ENCODE measurements at places on chromosomes 13 and 19. TPM values are rescaled to one million over a fixed set of nuclear protein-coding genes. Genes with fewer than 3 reads are reported as not detected.

DNA sequence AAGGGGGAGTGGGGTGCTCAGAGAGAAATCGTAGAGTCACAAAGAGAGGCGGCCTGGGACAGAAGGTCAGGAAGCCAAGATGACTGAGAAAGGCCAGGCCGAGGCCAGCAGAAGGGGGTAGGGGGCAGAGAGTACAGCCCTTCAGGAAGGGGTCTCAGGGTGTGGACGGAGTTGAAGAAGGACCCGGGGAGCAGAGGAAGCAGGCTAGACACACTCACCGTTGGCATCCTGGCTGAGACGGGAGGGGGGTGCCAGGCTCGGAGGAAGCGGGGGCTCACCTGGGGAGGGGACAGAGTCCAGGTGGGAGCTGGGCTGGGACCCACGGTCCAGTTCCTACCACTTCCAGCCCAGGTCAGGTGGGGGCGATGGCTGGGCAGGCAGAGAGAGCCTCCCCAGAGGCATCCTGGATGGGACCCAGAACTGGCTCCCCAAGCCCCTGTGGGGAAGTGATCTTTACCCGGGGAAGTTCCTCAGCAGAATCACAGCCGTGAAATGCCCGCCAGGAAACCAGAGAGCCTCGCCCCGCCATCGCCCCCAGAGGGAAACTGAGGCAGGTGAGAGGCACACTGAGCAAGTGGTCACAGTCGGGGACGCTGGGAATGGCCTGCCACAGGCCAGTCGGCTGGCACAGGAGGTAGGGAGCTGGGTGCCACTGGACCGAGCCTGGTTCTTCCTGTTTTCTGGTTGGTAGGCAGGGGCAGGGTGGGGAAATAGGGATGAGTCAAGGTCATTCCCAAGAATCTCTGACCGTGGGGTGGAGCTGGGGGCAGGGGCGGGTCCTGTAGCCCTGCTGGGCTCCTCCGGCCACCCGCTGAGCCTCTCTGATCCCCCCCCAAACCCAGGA lies 1.4 kb downstream of the MATK start:
- no peak overlapping the region for H3K4me3 ChIP-seq

SIAH3 gene
- 0.13 TPM for polyA plus RNA-seq

FFAR2 gene
- not detected for polyA plus RNA-seq

- no peaks in the 10 kb centered on the region for H3K4me1 ChIP-seq
- no peak for DNase-seq
- no peaks in the 10 kb centered on the region for H3K27me3 ChIP-seq
- no peak overlapping the region for H3K27ac ChIP-seq
- H3K36me3 ChIP-seq, result peaks cover 29% of the 10 kb centered on the region
Measured at GRCh38 chr19:45822716-45823115, 7.6 kb upstream of the RSPH6A start.

BAX gene
- 66.8 TPM for polyA plus RNA-seq

GRCh38 chr13:19962894-19963293 lies 4.4 kb downstream of the ZMYM2 start:
- H3K27me3 ChIP-seq, result no peaks in the 10 kb centered on the region
- no peak overlapping the region for H3K4me3 ChIP-seq
- H3K36me3 ChIP-seq, result peaks cover 24% of the 10 kb centered on the region
- no peak for DNase-seq
- peaks cover 70% of the 10 kb centered on the region for H3K4me1 ChIP-seq

DNA sequence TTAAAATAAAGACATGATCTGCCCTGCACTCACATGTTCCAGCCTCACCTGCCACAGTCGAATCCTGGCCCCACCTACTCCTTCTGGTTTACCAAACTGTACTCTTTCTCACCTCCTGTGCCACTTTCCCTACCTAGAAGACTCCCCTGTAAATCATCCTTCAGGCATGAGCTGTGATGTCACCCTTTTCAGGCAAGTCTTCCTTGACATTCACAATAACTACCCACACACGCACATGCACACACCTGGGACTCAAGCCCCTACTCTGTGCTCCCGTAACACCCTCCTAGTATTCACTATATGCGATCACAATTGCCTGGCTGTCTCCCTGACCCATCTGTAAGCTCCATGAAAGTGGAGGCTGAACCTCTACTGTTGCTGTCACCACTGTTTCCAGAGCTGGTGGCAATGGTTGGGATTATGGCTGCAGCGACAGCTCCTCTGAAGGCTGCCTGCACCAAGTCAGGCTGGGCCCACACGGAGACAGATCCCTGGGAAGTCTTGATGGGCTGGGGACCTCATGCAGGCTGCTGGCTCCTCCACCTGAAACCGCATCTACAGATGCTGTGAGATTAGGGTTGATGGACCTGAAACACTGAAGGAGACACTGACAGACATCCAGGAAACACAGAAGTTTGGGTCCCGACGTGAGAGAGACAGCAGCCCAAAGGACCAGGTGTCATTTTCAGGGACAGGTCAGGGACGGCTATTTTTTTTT lies 611.1 kb downstream of the UQCRFS1 start:
- no peak for DNase-seq
- no peaks in the 10 kb centered on the region for H3K36me3 ChIP-seq
- H3K27ac ChIP-seq, result no peak overlapping the region
- H3K4me3 ChIP-seq, result no peak overlapping the region
- H3K4me1 ChIP-seq, result no peaks in the 10 kb centered on the region

PDE4C gene
- polyA plus RNA-seq, result not detected

DNA sequence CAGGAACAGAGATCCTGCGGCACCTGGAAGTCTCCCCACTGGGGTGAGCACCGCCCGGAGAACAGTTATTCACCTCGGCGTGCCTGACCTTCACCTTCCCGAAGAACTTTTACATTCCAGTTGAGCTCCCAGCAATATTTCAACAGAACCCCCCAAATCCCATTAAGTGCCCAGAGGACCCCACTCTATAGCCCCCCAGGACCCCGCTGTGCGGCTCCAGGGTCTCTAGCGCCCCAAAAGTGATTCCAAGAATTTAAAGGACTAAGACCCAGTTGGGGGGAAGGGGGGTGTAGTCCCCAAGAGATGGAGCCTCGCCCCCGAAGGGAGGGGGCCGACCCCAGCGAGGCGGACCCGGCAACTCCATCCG lies 480 bp downstream of the GPR108 start:
- peaks cover 50% of the 10 kb centered on the region for H3K4me1 ChIP-seq
- peak overlapping the region; percentile 58 for H3K4me3 ChIP-seq
- DNase-seq, result no peak
- H3K27ac ChIP-seq, result peak overlapping the region; percentile 94
- H3K27me3 ChIP-seq, result no peaks in the 10 kb centered on the region
- peaks cover 14% of the 10 kb centered on the region for H3K36me3 ChIP-seq

IL27RA gene
- 101 TPM for polyA plus RNA-seq

GRCh38 chr13:95185851-95186250 lies 115.4 kb downstream of the ABCC4 start:
- H3K36me3 ChIP-seq, result no peaks in the 10 kb centered on the region
- H3K27me3 ChIP-seq, result no peaks in the 10 kb centered on the region
- H3K4me1 ChIP-seq, result peaks cover 54% of the 10 kb centered on the region

- H3K27me3 ChIP-seq, result no peaks in the 10 kb centered on the region
- DNase-seq, result no peak
Measured at GRCh38 chr13:65063753-65064152, 2166.4 kb downstream of the PCDH9 start.

GRCh38 chr13:45548281-45548680 lies 67.3 kb downstream of the ERICH6B start:
- H3K27ac ChIP-seq, result no peak overlapping the region
- no peak for DNase-seq
- H3K4me3 ChIP-seq, result no peak overlapping the region
- no peaks in the 10 kb centered on the region for H3K27me3 ChIP-seq
- H3K4me1 ChIP-seq, result no peaks in the 10 kb centered on the region

GRCh38 chr13:92966900-92967299 lies 259.7 kb upstream of the GPC6 start:
- no peaks in the 10 kb centered on the region for H3K36me3 ChIP-seq
- H3K27ac ChIP-seq, result no peak overlapping the region
- no peaks in the 10 kb centered on the region for H3K27me3 ChIP-seq
- H3K4me1 ChIP-seq, result no peaks in the 10 kb centered on the region
- no peak for DNase-seq

USHBP1 gene
- polyA plus RNA-seq, result not detected

SERPINE3 gene
- not detected for polyA plus RNA-seq

- peak overlapping the region; percentile 17 for H3K4me3 ChIP-seq
- peak; percentile 8 for DNase-seq
- H3K4me1 ChIP-seq, result peaks cover 9% of the 10 kb centered on the region
Measured at GRCh38 chr13:34942732-34943435, 814 bp downstream of the NBEA start.

GRCh38 chr13:50277906-50278305 lies 262.7 kb downstream of the KCNRG start:
- no peaks in the 10 kb centered on the region for H3K36me3 ChIP-seq
- no peaks in the 10 kb centered on the region for H3K27me3 ChIP-seq
- no peak overlapping the region for H3K4me3 ChIP-seq

ZNF296 gene
- polyA plus RNA-seq, result 0.98 TPM

GRCh38 chr13:111916201-111916600 lies 150.7 kb upstream of the SOX1 start:
- no peak overlapping the region for H3K4me3 ChIP-seq
- no peak overlapping the region for H3K27ac ChIP-seq
- DNase-seq, result no peak
- no peaks in the 10 kb centered on the region for H3K36me3 ChIP-seq
- H3K4me1 ChIP-seq, result no peaks in the 10 kb centered on the region

SPART gene
- polyA plus RNA-seq, result 44.7 TPM

DNA sequence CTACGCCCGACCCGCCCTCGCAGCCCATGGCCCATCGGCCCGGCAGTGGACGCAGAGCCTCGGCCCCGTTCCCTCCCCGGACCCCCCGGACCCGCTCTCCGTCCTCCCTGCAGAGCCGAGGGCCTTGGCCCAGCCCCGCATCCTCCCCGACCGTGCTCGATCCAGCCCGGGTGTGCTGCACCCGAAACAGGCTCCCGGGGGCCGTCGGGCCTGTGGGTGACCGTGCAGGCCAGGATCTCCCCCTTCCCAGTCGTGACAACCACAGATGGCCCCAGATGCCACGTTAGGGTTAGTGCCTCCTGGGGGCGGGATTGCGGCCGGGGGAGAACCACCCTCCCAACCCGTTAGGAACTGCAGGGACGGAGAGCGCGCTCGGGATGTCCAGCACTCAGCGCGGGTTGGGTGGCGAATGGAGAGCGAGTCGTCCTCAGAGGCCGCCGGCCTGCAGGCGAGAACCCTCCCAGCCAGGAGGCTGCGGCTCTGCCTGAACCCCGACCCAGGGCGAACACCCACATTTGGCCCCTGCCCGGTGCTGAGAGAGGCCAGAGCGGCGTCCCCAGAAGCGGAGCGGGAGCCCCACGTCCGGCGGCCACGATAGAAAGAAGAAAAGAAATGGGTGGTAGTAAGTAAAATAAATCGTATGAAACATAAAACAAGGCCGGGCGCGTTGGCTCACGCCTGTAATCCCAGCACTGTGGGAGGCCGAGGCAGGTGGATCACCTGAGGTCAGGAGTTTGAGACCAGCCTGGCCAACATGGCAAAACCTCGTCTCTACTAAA lies 6.7 kb upstream of the MADCAM1 start:
- peak overlapping the region; percentile 79 for H3K27ac ChIP-seq
- no peaks in the 10 kb centered on the region for H3K36me3 ChIP-seq
- H3K27me3 ChIP-seq, result no peaks in the 10 kb centered on the region
- peaks cover 5% of the 10 kb centered on the region for H3K4me1 ChIP-seq

KCNK6 gene
- 7.4 TPM for polyA plus RNA-seq

DNA sequence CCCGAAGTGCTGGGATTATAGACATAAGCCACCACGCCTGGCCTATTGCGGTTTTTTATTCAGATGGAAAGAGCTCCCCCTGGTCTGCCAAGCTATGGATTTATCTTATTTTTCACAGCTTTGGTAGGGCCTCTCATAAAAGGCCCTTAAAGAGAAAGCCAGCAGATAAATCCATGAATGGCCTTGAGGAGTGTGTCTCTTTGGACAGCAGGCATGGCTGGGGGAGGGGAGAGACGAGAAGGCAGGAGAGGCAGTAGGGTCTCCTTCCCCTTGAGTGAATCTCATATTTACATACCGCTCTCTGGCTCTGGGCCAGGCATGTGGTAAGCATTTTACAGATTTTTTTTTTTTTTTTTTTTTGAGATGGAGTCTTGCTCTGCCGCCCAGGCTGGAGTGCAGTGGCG lies 25.2 kb downstream of the MARK4 start:
- no peak for DNase-seq
- peaks cover 14% of the 10 kb centered on the region for H3K36me3 ChIP-seq
- H3K27me3 ChIP-seq, result no peaks in the 10 kb centered on the region
- no peak overlapping the region for H3K4me3 ChIP-seq
- no peaks in the 10 kb centered on the region for H3K4me1 ChIP-seq

GRCh38 chr19:3457528-3458228 lies 22.6 kb downstream of the SMIM24 start:
- no peaks in the 10 kb centered on the region for H3K4me1 ChIP-seq
- peaks cover 7% of the 10 kb centered on the region for H3K36me3 ChIP-seq
- no peaks in the 10 kb centered on the region for H3K27me3 ChIP-seq
- H3K27ac ChIP-seq, result no peak overlapping the region
- no peak overlapping the region for H3K4me3 ChIP-seq
- no peak for DNase-seq

URAD gene
- polyA plus RNA-seq, result not detected

- peaks cover 10% of the 10 kb centered on the region for H3K4me1 ChIP-seq
- H3K27me3 ChIP-seq, result peaks cover 10% of the 10 kb centered on the region
- H3K27ac ChIP-seq, result no peak overlapping the region
- no peak for DNase-seq
- H3K4me3 ChIP-seq, result no peak overlapping the region
Measured at GRCh38 chr13:112893207-112893569, 75.8 kb upstream of the MCF2L start.

GRCh38 chr13:70090036-70090723 lies 17.4 kb upstream of the ATXN8OS start:
- DNase-seq, result no peak
- no peaks in the 10 kb centered on the region for H3K36me3 ChIP-seq
- no peaks in the 10 kb centered on the region for H3K27me3 ChIP-seq
- no peak overlapping the region for H3K4me3 ChIP-seq

DNA sequence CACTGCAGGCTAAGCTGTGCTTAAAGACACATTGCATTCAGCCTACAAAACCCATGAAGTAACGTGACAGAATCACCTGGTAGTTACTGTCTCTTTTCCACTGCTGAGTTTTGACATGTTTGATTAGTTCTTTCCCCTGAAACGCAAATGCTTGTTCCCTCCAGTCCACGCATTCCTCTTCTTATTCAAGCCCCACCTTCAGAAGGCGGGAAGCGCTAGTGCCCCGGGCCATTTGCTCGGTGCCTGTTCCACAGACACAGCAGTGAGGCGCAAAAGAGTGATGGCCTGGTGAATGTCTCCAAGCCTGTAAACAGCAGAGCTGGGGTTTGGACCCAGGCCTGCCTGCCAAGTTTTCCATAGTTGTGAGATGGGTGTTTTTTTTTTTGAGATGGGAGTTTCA lies 10.9 kb downstream of the ACP4 start:
- H3K4me3 ChIP-seq, result no peak overlapping the region
- peaks cover 27% of the 10 kb centered on the region for H3K4me1 ChIP-seq
- peaks cover 23% of the 10 kb centered on the region for H3K36me3 ChIP-seq
- no peaks in the 10 kb centered on the region for H3K27me3 ChIP-seq

DNA sequence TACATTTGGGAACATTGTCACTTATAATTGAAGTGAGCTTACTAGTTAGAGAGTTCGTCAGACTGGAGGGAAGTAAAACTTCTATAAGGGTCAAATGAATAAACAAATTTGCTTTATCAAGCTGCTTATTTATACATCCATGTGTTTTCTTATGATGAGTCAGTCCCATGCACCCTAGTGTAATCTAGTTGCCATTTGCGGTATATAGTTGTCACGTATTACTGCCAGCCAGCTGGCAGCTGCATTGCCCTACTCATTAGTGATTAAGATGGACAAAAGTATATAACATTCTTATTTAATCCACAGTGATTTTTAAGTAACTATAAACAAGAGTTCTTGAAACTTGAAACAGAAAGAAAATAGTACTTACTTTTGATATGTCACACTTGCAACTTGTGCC lies 182.4 kb downstream of the GPC6 start:
- no peaks in the 10 kb centered on the region for H3K4me1 ChIP-seq
- H3K4me3 ChIP-seq, result no peak overlapping the region
- DNase-seq, result no peak
- no peaks in the 10 kb centered on the region for H3K27me3 ChIP-seq

CLEC11A gene
- 0.57 TPM for polyA plus RNA-seq
